ENCODE measurements at places on chromosomes 1 and 21.
A peak's percentile ranks its signal among the peaks of the same experiment; 100 is the strongest.

- DNase-seq, result no peak
Observed at GRCh38 chr1:230509281-230509977, 83.3 kb upstream of the PGBD5 start.

DNA sequence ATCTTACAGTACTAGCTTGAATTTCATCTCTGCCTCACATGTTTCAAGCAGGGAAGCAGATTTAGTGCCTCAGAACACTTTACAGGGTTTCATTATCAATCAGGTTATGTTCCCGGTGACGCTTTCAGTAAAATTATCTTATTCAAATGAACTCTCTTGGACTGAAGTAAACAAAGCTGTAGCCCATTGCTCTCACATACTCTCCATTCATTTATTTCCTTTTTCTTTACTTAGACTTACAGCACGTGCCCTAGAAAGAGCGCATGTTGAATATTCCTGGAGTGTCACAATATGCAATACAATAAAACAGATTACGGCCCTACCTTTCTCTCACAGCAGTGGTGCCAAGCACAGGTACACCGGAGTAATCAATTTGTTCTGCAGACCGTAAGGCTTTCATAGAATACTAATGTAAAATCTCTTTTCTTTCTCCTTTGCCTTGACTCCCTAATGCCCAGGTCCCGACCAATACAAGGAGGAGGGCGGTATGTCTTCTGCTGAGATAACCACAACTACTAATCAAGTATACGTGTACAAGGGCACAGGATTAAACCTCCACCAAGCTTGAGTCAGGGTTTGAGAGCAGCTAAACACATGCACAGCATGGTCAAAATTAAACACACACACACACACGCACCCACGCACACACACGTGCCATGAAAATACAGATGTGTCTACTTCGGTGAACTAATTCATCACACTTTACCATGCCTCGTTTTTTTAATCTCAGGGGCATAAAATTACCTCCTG is 62.8 kb downstream of the NRIP1 start:
- no peak for DNase-seq

DNA sequence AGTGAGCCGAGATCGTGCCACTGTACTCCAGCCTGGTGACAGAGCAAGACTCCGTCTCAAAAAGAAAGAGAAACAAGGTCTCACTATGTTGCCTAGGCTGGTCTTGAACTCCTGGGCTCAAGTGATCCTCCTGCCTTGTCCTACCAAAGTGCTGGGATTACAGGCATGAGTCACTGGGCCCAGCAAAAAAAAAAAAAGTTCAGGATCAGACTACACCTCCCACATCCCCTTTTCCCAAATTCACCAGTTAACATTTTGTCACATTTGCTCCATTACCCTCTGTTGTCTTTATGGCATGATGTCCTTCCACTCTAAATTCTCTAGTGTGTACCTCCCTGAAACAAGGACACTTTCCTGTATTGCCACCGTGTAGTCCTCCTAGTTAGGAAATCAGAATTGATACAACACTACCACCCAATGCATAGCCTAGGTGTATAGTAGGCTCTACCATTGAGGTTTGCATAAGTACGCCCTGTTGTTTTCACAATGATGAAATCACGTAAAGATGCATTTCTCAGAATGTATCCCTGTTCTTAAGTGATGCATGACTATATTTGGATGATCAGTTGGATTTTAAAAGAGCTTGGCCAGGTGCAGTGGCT is 10.7 kb downstream of the SPEN start:
- DNase-seq, result no peak

GRCh38 chr1:3898994-3899753 is 898 bp downstream of the C1orf174 start:
- DNase-seq, result no peak

GRCh38 chr1:226436855-226437491 is 29.1 kb upstream of the PARP1 start:
- DNase-seq, result peak; percentile 23

DNA sequence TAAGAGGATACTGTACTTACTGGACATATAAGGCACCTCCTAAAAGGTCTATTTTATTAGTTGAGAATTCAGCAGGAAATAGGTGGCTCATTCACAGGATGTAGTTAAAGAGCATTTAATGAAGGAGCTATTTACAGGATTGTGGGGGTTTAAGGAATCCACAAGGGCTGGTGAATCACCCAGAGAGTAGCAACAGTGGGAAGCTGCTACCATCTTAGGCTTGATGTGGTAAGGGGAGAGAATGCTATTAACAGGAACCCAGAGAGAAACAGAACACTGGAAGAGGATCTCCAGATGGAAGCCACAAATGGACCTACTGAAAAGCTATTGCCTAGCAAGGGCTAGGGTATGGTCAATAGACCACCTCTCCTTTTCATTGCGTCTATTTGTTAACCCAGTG is 52.0 kb upstream of the COL11A1 start:
- DNase-seq, result no peak

DNA sequence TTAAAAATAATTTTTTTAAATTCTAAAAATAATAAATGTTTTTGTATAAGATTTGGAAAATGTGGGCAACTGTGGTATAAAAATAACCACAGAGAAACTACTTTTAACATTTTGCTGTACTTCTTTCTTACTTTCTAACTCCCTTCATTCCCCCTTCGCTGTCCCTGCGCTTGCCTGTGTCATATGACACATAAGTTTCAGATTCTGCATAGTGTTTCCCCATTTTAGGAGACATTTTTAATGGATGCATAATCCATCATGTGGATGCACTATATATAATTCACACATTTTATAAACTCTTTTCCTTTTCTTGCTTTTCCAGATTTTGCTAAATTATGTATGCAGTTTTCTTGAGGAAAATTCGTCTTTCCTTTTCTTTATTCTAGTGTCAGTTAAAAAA is 16.3 kb downstream of the ATG4C start:
- no peak for DNase-seq

Measured in body of pancreas (tissue), 4 donors.